Activated CD4-positive, alpha-beta memory T cell treated with anti-CD3 and anti-CD28 coated beads, Interleukin-2, amount 10 ng/mL, durations not matched to agents 7 days and 5 days (primary cell): ENCODE measurements at places on chromosomes 16 and 17. TPM values are rescaled to one million over a fixed set of nuclear protein-coding genes. Genes with fewer than 3 reads are reported as not detected.
A peak's percentile ranks its signal among the peaks of the same experiment; 100 is the strongest.

DNA sequence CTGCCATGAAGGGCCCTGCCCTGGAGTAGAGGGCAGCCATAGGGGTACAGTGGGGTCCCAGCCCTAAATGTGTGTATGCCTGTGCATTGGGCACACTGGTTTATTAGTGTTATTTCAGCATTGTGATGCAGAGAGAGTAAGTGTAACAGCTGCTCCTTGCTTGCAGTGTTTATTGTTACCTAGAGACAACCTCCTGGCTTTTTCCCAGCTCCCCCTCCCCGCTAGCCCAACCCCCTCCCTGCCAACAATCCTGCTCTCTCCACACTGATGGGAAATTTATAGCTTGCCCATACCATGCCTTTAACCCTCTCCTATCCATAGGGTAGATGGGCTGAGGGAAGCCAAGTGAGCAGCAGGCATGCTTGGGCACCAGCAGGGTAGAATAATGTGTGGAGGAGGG lies 51.3 kb downstream of the NEUROD2 start:
- peaks cover 13% of the 10 kb centered on the region for H3K36me3 ChIP-seq
- H3K27ac ChIP-seq, result no peak overlapping the region
- peaks cover 2% of the 10 kb centered on the region for H3K4me1 ChIP-seq
- H3K4me3 ChIP-seq, result no peak overlapping the region
- H3K27me3 ChIP-seq, result no peaks in the 10 kb centered on the region

- no peaks in the 10 kb centered on the region for H3K4me1 ChIP-seq
- DNase-seq, result no peak
- no peaks in the 10 kb centered on the region for H3K36me3 ChIP-seq
- H3K4me3 ChIP-seq, result no peak overlapping the region
- no peak overlapping the region for H3K27ac ChIP-seq
Measured at GRCh38 chr17:60724647-60725046, 47.0 kb downstream of the BCAS3 start.

DNA sequence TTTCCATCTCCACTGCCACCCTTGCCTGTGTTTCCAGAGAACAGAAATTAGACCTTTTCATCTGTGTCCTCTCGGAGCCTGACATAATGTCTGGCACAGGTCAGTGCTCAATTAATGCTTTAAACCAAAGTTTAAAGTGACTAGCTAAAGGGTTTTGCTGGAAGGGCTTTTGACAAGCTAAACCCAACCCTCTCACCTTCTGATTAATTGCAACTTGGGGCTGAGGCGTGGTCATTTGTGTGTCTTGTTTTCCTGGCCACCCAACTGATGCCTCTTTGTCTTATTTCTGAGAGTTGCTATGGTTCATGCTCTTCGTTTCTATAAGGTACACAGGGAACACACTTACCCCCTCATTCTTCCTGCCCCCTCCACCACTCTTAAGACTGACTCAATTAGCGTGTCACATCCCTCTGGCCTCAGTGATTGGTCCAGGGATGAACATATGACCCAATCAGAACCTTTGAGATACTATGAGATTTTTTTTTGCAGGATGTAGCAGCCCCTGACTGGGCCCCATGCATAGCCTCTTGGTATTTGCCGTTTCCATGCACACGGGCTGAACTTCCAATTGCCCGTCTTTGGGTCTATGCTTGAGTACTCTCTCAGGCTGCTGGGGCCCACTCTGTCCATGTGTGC lies 15.8 kb upstream of the BRD7 start:
- H3K4me3 ChIP-seq, result no peak overlapping the region
- no peaks in the 10 kb centered on the region for H3K36me3 ChIP-seq
- DNase-seq, result no peak
- H3K4me1 ChIP-seq, result peaks cover 1% of the 10 kb centered on the region
- H3K27me3 ChIP-seq, result no peaks in the 10 kb centered on the region

GRCh38 chr17:80260069-80260535 lies 550 bp upstream of the RNF213 start:
- DNase-seq, result peak; percentile 78
- H3K36me3 ChIP-seq, result peaks cover 29% of the 10 kb centered on the region
- peak overlapping the region; percentile 92 for H3K4me3 ChIP-seq
- peaks cover 64% of the 10 kb centered on the region for H3K4me1 ChIP-seq

- H3K27me3 ChIP-seq, result peaks cover 12% of the 10 kb centered on the region
- no peak overlapping the region for H3K4me3 ChIP-seq
- H3K27ac ChIP-seq, result no peak overlapping the region
- H3K4me1 ChIP-seq, result no peaks in the 10 kb centered on the region
- H3K36me3 ChIP-seq, result no peaks in the 10 kb centered on the region
- DNase-seq, result no peak
Measured at GRCh38 chr17:36742267-36743000, 141.1 kb downstream of the MRM1 start.

DNA sequence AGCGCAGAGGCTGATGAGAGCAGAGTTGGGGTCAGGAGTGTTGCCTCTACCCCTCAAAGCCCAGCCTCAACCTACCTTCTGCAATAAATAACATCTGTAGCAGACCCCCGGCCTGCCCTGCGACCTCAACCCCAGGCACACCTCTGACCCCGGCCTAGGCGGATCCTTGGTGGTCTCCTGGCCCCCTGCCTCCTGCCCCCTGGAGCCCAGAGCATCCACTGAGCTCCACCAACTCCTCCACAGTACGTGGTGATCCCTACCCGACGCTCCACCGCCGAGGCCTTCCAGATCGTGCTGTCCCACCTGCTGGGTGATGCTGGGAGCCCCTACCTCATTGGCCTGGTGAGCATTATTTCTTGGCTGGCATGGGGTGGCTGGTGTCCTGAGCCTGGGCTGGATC lies 1.9 kb upstream of the LAT start:
- H3K27me3 ChIP-seq, result no peaks in the 10 kb centered on the region
- no peak for DNase-seq
- H3K27ac ChIP-seq, result peak overlapping the region; percentile 92
- H3K4me3 ChIP-seq, result no peak overlapping the region
- H3K36me3 ChIP-seq, result peaks cover 72% of the 10 kb centered on the region

- H3K4me3 ChIP-seq, result no peak overlapping the region
- H3K27ac ChIP-seq, result no peak overlapping the region
- DNase-seq, result no peak
Measured at GRCh38 chr16:73883841-73884240, 412.8 kb upstream of the PSMD7 start.

Gene WDR59
- total RNA-seq, result 67.1 TPM

Gene MMP25
- 117 TPM for total RNA-seq

Gene MT1M
- total RNA-seq, result not detected

Gene AATK
- 1.1 TPM for total RNA-seq

Gene KCNG4
- total RNA-seq, result not detected

Gene MPP2
- 0.48 TPM for total RNA-seq

Gene SUMO2
- 559 TPM for total RNA-seq

Gene CTDNEP1
- 170 TPM for total RNA-seq

Gene ABCC6
- total RNA-seq, result not detected

Gene KREMEN2
- not detected for total RNA-seq

Gene SLC38A10
- 112 TPM for total RNA-seq
